Fibroblast of skin of right quadriceps (primary cell): ENCODE measurements at places on chromosomes 4 and X.

- DNase-seq: no peak
These were observed 322.9 kb downstream of the UNC5C start for GRCh38 chr4:95225849-95226248.

DNA sequence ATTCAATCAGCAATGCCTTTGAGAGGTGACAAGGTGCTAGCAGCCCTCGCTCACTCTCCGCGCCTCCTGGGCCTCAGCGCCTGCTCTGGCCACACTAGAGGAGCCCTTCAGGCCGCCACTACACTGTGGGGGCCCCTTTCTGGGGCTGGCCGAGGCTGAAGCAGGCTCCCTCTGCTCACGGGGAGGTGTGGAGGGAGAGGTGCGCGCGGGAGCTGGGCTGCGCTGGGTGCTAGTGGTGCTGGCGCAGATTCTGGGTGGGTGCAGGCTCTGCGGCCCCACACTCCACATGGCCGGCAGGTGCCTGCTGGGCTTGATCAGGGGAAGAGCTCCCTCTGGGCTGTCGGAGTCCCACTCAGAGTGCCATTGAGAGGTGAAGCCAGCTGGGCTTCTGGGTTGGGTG, 351.0 kb downstream of the GASK1B start:
- no peak for DNase-seq

- DNase-seq: peak; percentile 79
These were observed 276.9 kb downstream of the PTTG2 start for GRCh38 chr4:38237139-38237538.

GRCh38 chr4:78689700-78690323, 86.3 kb upstream of the BMP2K start:
- no peak for DNase-seq

GRCh38 chr4:164139291-164139690, 614.6 kb upstream of the SMIM31 start:
- DNase-seq: no peak

- DNase-seq: peak; percentile 51
These were observed 95.8 kb upstream of the TET2 start for GRCh38 chr4:105050896-105051295.

DNA sequence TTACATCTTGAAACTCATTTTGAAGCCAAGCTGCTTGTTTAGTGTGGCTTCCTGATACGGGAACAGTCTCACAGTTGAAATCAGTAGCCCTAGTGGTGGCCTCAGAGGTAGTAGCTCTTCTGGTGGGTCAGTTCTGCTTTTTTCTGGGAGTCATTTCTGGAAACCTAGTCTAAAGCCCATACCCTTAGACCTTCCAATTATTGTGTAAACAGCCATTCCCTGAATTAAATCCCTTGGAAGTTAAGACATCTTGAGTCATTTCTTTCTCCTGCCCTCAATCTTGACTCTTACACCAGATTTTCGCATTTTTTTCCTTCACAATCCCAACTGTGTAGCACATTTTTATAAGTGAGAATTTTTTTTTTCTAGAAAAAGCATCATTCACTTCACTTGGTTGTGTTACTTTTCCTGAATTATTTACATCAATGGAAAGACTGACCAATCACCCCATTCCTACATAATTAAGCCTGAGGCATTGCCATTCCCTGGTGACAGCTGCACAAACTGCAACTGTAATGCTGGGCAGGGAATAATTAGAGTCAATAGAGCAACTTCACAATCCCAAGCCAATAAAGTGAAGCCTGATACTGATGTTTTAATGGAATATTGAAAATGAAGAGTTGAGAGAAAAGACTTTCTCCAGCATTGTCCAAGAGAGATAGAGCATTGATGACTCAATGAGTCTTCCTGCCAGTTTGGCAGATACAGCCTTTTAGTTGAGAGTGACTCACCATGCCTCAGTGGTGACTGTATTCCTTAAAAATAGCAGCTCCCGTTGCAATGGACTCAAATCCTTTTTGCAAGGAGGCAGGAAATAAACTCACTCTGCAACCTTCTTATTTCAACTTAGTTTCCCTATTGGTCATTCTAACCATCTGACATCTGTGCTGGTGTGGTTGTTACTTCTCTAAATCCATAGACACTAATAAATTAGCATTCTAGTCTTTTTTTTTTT, 13.0 kb upstream of the SEPSECS start:
- DNase-seq: peak; percentile 99

DNA sequence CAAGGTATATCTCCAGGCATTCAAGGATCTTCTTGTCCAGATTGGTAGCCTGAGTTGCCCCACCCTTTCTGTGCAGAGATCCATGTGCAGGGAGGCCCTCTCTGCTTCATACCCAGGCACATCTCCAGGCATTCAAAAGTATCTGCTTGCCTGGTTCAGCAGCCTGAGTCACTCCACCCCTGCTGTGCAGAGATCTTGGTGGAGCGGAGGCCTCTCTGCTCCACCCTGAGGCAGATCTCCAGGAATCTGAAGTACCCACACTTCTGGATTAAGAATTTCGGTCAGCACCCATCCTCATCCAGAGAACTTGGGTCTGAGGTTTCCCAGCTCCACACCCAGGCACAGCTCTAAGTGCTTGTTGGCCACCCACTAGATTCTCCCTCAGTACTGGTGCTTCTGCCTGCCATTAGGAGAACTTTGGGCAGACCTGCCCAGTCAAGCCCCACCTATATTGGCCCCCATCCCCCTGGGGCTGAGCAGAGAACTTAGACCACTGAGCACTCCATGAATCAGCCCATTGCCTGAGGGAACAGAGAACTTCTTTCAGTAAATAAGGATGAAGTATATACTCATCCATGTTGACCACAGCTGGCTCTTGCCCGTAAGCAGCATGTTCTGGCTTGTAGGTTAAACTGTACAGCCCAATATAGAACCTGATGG, 199.5 kb upstream of the ZCCHC13 start:
- DNase-seq: peak; percentile 10

DNA sequence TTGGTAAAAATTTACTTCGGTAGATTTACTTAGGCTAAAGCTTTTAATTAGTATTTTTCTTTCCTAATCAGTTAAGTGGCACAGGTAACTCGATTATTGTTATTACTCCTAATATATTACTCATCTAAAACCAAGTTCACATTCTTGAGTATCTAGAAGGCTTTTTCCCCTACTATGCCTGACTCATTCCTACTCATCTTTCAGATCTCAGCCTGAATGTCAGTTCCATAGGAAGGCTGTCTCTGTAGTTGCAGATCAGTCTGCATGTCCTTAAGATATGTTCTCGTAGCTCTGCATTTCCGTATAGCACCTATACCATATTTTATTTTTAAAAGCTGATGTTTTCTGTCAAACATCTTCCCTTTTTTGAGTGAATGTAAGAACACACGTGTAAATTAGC, 5.9 kb upstream of the FAM184B start:
- DNase-seq: peak; percentile 35

DNA sequence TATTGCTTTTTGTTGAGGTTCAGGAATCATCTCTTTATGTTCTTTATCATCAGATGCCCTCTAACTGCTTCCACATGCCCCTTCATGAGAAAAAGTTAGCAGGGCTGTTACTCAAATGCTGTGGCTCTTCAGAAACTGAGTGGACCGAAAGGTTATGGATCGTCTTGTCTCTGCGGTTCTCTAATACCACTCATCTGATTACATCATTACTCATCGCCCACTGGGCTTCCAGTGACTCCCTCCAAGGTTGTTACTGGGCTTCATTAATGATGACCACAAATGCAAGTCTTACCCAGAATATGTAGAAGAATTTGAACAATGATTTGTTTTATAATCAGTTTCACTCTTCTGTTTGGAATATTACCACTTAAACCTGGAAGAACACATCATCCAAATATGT, 67.7 kb downstream of the RWDD4 start:
- peak; percentile 14 for DNase-seq

DNA sequence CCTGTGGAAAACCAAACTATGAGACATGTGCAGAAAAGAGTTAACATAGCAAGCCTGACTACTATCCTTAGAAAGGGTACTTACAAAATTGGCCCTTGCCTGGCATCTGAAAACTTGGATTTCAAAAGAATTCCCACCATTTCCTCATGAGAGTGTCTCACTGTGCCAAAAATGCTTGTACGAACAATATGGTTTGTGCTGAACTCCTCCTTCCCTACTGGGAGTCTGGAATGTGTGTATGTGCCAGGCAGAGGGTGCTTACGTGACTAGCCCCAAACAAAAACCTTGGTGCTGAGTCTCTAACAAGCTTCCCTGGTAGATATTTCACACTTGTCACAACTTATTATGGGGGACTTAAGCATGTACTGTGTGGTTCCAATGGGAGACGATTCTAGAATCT, 81.7 kb upstream of the GIMD1 start:
- DNase-seq: peak; percentile 7

GRCh38 chrX:46255046-46255445, 290.2 kb downstream of the ZNF674 start:
- DNase-seq: peak; percentile 70

DNA sequence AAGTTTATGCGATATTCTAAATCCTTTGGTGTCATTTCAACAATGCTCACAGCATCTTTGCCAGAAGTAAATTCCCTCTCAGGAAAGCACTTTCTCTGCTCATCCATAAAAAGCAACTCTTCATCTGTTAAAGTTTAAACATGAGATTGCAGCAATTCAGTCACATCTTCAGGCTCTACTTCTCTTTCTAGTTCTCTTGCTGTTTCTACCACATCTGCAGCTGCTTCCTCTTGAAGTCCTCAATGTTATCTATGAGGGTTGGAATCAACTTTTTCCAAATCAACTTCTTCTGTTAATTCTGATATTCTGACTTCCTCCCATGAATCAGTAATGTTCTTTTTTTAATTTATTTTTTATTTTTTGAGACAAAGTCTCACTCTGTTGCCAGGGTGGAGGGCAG, 100.9 kb downstream of the LCORL start:
- DNase-seq: no peak

- DNase-seq: no peak
These were observed 596.4 kb downstream of the MID1IP1 start for GRCh38 chrX:39397561-39398199.

DNA sequence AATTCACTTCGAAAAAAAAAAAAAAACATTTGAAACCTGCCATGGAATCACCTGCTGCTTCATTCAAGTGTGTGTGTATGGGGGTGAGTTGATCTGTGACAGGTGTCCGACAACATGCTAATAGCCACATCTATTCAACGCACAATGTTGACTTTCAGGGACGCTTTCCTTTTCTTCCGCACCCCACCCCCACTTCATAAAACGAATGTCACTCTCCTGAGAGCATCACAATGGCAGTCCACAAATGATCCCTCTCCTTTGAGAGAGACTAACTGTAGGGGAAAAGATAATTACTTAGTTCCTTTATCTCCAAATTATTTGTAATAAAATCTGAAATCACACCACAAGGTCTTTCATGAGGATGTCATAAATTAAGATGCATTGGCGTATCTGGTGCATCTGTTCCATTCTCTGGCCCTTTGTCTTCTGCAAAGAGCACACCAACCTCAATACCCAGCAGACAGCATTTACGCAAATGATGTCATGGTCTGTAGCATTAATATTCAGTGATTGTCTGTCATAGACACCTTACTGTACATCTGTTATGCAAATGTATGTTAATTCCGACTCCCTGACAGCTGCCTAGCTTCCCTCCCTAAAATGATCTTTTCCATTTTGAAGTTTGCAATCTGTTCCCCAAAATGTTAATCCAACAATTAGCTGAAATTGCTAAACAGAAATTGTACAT, 640.0 kb upstream of the BOD1L1 start:
- no peak for DNase-seq

GRCh38 chr4:168099195-168099594, 6.9 kb downstream of the ANXA10 start:
- no peak for DNase-seq

DNA sequence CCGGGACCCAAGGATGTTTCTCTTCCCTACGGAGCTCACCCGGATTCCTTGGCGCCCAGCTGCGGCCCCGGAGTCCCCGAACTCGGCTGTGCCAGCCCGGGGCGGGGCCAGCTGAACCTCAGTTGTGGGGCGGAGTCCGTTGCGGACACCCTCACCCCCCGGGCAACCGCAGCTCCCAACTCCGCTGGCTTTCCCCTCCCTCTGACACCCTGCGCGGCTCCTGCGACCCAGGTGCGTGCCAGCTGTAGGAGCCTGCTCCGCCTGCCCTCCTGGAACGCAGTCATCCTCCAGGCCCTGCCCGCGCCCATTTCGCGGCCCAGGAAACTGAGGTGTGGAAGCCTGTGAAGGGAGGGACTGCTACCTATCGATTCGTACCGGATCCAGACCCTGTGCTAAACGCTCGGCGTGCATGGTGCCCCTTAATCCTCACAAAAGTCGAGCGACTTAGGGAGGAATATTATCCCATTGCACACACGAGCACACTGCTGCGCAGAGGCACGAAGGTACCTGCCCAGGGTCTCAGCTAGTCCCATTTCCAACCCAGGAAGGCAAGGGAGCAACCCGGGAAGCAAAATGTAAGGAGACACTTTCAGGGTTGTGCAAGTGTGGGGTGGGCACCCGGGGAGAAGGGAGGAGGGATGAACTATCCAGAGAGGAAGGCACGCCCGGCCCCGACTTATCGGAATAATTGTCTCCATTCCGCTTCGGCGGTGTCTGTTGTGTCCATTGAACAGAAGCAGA, 12.3 kb downstream of the MSX1 start:
- no peak for DNase-seq

- DNase-seq: no peak
These were observed 834 bp downstream of the NHS start for GRCh38 chrX:17375637-17376430.

GRCh38 chr4:76278583-76278982, 27.1 kb downstream of the FAM47E start:
- DNase-seq: no peak

DNA sequence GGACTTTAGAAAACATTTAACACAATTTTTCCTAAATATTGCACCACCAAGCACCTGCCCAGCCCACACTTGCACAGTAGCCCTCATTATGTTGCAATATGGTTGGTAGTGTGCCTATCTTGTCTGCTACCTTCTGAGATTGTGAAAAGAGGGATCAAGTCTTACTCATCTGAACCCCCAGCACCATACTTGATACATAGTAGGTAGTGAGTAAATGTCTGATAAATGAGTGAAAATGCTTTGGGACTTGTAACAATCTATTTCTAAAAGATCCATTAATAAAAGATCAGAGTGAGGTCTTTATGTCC, 118.4 kb upstream of the MED14 start:
- DNase-seq: no peak

GRCh38 chr4:169254546-169254983, 16.2 kb downstream of the SH3RF1 start:
- DNase-seq: peak; percentile 84

- DNase-seq: no peak
These were observed 17.7 kb upstream of the SLC39A8 start for GRCh38 chr4:102362922-102363432.

GRCh38 chrX:71482228-71482958, 50.5 kb upstream of the OGT start:
- DNase-seq: peak; percentile 4

GRCh38 chr4:94410678-94411206, 41.0 kb upstream of the PDLIM5 start:
- peak; percentile 77 for DNase-seq

DNA sequence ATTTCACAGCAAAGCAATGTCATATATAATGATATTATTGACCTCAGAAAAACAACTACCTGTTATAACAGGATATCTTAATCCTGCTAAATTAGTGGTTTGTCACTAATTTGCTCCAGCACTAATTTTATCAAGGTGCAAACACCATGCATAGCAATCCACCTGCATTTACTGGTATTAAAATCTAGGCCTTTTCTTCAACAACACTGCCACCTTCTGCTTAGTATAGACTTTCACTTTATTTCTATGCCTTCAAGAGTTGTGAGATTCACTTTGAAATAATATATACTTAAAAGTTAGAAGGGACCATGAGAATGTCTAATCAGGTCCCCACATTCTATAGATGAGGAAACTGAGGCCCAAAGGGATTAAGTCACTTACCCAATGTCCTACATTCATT, 82.1 kb upstream of the IQCM start:
- no peak for DNase-seq

- peak; percentile 35 for DNase-seq
These were observed 50.4 kb downstream of the USP11 start for GRCh38 chrX:47283015-47283771.
